ENCODE measurements at places on chromosomes 1 and 21.

GRCh38 chr21:35136106-35136505 lies 87.0 kb upstream of the RUNX1 start:
- no peak for DNase-seq

GRCh38 chr1:187276677-187277076 lies 447.9 kb downstream of the PLA2G4A start:
- DNase-seq, result no peak

DNA sequence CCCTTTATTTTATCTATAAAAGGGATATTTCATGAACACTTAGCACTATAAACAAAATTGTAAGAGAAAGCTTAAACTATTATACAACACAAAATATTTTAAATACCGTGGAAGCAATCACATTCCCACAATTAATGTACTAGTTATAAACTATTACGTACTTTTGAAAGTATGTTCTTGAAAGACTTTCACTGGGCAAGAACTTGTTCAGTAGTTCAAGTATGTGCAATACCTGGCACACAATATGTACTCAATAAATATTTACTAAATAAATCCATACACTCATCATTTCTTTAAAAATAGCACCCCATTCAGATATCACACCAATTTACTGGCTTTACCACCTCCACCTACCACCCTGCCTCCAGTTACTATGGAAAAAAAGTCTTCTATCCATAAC lies 12.6 kb upstream of the FMO2 start:
- no peak for DNase-seq

DNA sequence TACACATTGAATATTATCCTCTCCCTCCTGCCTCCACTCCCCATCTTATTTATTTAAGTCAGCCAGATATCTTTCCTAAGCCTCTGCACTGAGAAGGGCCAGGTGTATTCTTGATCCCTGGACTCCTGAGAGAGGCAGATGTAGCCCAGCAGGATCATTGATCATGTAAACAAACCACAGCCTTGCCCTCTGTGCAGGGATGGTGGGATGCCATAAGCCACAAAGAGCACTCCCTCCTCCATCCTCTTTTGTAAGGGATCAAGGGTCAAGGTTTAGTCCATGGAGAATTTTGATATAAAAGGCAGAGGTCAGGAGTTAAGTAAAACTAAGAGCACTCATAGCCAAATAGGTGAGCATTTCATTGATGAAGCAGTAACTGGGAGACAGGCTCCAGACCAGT lies 17.3 kb downstream of the PHGDH start:
- no peak for DNase-seq

- DNase-seq, result no peak
Observed at GRCh38 chr1:27241677-27242076, 7.2 kb downstream of the WDTC1 start.

- DNase-seq, result no peak
Observed at GRCh38 chr1:184296466-184297243, 90.2 kb upstream of the C1orf21 start.

DNA sequence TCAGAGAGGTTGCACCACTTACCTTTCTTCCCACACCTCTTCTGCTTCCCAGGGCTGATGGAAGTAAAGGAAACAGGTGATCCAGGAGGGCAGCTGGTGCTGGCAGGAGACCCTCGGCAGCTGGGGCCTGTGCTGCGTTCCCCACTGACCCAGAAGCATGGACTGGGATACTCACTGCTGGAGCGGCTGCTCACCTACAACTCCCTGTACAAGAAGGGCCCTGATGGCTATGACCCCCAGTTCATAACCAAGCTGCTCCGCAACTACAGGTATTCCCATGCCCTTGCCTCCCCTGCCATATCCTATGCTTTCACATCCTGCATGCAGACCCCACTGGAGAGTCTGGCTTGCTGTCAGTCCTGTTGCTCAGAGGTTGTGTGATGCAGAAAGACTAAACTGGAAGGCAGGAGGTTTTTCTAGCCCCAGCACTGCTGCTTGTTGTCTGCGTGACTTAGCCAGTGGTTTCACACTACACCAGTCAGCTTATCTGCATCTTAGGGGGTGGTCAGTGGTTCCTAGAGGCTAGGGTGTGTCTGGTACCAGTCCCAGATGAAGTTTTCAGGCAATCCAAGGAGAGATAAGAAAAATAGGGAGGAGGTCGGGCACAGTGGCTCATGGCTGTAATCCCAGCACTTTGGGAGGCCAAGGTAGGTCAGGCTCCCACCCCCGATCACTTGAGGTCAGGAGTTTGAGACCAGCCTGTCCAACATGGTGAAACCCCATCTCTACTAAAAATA lies 10.2 kb downstream of the RHOC start:
- DNase-seq, result no peak

GRCh38 chr1:193539731-193540459 lies 353.5 kb upstream of the B3GALT2 start:
- DNase-seq, result no peak

DNA sequence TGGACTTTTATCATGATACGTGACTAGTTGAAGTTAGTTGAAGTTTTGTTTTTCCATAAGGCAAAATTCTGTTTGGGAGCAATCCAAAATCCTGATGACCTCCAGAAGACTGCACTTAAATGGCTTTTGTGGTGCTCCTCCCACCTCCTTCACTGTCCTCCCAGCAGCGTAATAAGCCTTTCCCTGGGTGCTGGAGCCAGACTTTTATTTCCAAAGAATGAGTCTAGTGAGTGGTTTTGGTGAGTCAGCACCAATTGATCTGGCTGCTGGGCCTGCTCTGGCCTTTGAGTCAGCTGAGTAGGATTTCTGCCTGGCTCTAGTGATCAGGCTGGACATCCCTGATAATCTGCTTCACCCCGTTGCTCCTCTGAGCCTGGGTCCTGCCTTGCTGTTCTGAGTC lies 21.7 kb upstream of the KCND3 start:
- no peak for DNase-seq

DNA sequence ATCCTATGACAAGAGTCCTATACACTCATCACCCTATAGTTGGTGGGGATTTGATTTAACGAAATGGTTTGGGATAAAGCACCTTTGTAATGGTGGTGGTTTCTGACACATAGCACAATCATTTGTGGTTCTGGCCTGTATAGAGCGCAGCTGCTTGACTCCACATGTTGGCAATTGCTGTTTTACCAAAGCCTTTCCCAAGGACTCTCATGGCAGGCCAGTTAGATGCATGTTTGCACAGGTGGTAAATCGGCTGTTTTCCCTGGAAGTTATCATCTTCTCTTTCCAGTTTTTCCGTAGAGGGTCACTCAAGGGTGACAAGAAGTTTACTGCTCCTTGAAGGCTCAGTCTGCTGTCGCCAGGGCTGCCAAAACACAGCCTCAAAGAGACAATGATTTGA lies 17.1 kb upstream of the XPR1 start:
- no peak for DNase-seq

DNA sequence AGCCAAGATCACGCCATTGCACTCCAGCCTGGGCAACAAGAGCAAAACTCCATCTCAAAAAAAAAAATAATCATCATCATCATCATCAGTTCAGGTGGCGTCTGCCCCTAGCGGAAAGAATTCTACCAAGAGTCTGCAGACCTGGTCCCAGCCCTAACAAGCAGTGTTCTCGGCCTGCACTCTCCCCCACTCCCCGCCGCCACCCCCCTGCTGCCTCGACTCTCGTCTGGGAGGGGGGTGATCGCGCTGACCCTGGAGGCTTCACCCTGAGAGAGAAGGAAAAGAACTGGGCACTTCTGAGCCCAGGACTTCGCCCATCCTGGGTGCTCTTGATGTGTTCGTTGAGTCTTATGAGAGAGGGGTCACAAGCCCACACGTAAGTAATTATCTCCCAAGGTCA lies 160.1 kb upstream of the TMEM51 start:
- no peak for DNase-seq

GRCh38 chr1:246063013-246063616 lies 444.0 kb downstream of the SMYD3 start:
- no peak for DNase-seq

DNA sequence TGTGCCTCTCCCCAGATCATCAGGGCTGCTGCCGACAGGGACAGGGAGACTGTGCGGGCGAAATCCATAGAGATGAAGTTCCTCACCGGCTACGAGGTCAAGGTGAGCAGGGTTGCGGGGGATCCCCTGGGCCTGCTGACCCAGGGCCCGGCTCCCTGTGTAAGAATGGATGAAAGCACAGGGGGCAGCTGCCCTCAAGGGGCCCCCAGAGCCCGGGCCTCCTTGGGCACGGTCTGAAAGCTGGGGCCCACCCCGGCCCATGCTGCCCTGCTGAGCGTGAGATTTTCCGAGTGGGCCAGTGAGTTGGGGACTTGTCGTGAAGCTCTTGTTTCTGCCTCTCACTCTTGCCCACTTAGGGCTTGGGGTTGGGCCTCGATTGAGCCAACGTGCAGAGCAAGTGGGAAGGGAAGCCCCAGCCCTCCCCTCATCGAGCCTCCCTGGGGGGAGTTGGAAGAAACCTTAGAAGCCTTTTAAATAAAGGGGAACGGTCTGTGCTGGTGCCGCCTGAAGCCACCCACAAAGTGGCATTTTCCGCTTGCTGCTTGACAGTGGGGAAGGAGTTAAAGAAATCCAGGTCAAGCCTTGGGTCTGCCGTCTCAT lies 45.2 kb downstream of the COQ8A start:
- DNase-seq, result no peak

All from inflammatory macrophage treated with lipopolysaccharide for 4 hours (primary cell).